ENCODE measurements at places on chromosomes 7 and 10.

- DNase-seq = no peak
Measured at GRCh38 chr7:2966466-2967078, 77.1 kb downstream of the CARD11 start.

- no peak for DNase-seq
Measured at GRCh38 chr10:133616371-133617130, 10.0 kb downstream of the FRG2B start.

DNA sequence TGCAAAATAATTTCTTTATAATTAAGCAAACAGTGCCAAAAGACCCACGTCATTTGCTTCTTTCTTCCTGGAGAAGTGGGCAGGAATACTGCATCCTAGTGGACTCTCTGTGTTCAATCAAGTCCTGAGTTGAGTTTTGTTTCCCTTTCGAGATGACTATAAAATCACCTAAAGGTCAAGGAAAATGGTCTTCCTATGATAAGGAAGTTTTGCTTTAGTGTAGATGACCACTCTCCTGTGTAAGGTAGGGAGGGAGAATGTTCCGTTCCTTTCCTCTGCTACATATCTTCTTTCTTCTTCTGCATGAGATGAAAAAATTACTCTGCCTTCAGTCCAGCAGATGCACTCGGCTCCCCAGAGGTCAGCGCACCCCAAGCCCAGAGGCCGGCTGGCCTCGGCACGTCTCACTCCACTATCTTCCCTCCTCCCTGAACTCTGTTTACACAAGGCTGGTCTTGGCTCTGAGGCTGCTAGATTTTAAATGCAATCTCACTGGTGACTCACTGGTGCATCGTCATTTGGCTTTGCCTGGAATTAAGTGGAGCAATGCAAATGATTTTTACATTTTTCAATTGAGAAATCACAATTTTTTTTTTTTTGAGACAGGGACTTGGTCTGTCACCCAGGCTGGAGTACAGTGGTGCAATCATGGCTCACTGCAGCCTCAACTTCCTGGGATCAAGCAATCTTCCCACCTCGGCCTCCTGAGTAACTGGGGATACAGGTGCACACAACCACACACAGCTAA is 18.6 kb upstream of the VDAC2 start:
- no peak for DNase-seq

DNA sequence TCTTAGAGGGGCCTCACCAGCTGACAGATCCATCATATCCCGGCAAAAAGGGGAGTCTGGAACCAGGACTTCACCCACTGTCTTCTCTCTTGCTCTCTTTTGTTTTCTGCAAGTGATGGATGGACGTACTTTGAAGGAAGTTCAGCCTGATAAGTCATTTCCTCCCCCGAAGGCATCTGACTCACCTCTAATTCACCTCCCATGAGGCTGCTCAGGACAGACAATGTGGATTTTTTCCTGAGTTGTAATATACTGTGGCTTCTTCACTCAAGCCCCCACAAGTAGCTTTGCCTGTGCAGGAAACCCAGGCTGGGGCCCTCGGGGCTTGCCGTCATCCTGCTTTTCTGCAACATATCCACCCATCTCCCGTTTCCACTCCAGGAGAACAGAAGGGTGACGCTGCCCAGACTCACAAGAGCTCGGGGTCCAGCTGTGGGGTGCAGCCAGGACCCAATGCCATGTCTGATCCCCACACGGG is 70.4 kb downstream of the ASB13 start:
- DNase-seq = no peak

- DNase-seq = no peak
Measured at GRCh38 chr7:26166684-26167266, 14.8 kb downstream of the NFE2L3 start.

- no peak for DNase-seq
Measured at GRCh38 chr7:17986851-17987250, 40.8 kb downstream of the PRPS1L1 start.

GRCh38 chr10:47370878-47371277 is 13.2 kb downstream of the ZNF488 start:
- no peak for DNase-seq

DNA sequence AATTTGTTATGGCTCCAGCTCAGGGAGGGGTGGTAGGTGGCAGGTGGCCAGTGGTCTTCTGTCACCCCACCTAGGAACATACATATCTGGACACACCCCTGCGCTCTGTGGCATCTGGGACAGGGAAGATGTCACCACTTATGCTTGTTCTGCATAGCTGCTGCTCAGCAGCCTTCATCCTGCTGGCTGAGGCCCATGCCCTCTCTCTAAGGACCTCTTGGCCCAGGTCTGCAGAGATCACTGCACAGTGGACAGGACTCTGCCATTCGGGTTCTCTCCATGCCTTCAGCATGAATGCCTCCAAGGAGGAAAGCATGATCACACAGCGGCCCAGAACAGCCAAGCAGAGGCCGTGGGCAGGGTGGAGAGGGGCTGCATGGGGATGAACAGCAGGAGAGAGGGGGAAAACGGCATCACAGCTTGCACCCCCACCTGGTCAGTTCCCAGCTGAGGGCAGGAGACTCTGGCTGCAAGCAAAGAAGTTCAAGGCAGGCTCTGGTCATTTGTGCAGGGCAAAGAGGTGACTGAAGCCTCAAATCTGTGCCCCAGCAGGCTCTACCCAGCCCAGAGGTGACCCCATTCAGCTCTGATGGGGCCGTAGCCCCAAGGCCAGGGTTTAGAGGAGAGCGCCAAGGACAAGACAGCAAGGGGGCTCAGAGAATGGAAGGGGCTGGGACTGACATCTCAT is 47.8 kb upstream of the GDF10 start:
- DNase-seq = no peak

GRCh38 chr10:28939281-28940157 is 262.2 kb downstream of the BAMBI start:
- peak; percentile 5 for DNase-seq

GRCh38 chr7:106947244-106947728 is 82.2 kb downstream of the PIK3CG start:
- DNase-seq = peak; percentile 83

- no peak for DNase-seq
Measured at GRCh38 chr7:71439321-71439720, 307.4 kb downstream of the GALNT17 start.
